ENCODE measurements at places on chromosomes 6 and 20.

DNA sequence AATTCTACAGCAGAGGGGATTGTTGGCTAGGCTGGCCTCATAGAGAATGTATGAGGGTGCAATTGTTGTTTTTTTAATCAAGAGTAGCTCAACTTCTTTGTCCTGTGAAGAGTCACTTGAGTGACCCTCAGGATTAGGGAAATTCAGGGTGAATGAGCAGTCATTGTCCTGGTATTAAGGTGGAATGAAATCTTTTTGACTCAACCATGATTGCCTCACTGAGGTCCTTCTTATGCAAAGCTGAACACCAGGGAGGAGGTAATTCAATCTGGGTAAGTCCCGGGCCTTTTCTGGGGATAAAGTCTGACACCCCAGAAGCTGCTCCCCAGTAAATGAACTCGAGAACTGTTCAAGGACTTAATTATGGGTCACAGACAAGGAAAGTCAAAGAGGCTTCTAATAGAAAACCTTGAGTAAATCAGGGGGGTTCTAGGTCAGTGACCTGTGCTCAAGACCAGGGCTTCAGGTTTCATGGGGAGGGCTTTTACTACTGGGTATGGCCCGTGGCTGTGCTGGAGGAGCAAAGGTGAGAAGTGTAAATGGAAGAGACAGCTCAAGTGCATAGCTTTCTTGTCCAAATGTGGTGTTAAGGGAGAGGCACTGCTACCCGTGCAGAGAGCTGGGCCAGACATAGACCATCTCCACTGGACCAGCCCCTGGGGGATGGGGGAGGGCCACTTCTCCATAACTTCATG, 25.3 kb upstream of the ZBTB24 start:
- DNase-seq, result no peak

GRCh38 chr6:52554684-52555280, 22.1 kb downstream of the TRAM2 start:
- DNase-seq, result no peak

GRCh38 chr6:113860181-113860955, 3.2 kb downstream of the MARCKS start:
- DNase-seq, result no peak

- DNase-seq, result no peak
These were observed 186.7 kb downstream of the NKAIN2 start for GRCh38 chr6:123990376-123990775.

- DNase-seq, result no peak
These were observed 58.6 kb downstream of the SYNJ2 start for GRCh38 chr6:158040051-158040803.

DNA sequence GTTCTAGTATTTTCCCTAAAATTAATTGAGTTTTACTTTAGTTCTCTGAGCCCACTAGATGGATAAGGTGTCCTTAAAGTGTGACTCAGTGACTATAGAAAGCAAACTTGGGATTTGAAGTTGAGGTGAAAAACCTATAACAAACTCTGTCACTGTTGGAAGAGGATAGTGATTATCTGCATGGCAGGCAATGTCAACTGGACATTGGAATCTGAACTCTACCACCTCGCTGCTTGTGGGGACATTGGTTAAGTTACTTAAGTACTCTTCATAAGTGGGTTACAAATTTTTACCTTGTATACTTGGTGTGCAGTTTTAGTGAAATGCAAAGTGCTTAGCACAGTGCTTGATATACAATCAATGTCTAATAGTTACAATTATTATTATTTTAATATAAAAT, 87.9 kb upstream of the B3GAT2 start:
- DNase-seq, result no peak

GRCh38 chr6:117783279-117783678, 108.0 kb downstream of the NUS1 start:
- DNase-seq, result no peak

DNA sequence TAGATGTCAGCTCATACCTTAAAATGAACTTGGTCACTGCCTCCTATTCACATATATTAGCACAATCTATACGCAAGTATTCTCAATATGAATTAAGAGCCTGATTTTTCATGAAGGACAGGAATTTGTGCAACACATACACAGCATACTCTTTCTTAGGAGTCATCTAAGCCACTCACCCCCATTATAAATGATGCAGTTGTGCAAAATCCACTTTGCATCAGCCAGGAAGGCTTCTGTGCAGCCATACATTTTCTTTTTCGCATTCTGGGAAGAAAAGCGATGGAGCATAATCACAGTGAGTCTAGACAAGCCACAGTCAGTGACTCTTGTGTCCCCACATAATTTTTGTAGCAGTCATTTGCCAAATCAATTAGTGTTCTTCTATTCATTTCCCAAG, 66.5 kb downstream of the ZMYND8 start:
- DNase-seq, result no peak

GRCh38 chr6:69846770-69847491, 19.4 kb upstream of the COL19A1 start:
- no peak for DNase-seq

GRCh38 chr20:48769069-48769983, 58.5 kb downstream of the PREX1 start:
- peak; percentile 10 for DNase-seq

DNA sequence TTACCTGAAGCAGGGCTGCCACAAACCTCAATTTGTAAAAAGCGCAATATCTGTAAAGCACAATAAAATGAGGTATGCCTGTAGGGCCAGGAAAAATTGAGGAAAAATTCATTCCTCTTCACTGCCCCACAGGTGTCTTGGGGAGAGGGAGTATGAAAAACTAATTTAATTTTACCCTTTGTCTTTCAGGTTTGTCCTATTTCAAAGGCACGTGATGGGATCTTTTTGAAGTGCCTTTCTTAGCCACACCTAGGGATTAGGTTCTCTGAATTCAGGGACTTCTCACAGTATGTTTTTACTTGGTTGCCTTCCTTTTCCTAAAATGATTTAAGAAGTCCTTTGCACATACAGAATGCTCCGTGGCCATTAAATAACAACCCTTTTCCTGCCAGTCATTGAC, 71.9 kb downstream of the NCOA3 start:
- DNase-seq, result no peak

DNA sequence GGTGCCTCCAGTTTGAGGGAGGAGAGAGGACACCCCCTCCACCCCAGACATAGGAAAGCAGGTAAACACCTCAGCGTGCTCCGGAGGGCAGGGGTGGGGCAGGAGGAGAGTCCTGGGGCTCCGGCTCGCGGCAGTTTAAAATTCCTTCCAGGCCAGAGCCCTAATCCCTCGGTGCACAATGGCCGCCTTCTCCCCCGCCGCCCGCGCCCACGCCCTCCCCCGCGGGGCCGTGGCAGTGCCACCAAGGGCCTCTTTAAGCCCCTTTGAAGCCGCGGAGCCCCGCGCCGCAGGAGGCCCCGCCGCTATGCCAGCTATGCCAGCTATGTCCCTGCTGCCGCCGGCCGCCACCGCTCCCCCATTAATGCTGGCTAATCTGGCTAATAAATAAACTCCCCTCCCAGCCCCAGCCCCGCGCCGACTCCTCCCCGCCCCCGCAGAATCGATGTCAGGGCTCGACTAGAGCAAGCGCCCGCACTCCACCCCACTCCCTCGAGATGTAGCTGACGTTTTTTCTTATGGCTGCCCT, 125.1 kb downstream of the MRPL14 start:
- no peak for DNase-seq

DNA sequence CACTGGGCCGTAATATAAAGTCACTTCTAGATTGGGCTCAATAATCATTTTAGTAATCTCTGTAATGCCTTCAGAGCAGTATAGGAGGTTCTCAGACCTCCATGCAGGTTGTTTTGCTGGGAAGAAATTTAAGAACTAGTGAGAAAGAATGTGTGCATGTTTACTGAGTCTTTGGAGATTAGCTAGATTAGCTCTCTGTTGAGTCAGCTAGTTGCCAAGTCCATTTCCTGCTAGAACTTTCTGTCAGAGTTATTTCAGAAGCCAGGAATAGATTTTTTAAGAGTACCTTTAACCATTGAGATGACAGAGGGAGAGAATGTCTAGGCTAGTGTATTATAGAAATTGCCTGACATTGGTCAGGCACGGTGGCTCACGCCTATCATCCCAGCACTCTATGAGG, 33.3 kb downstream of the ORC3 start:
- DNase-seq, result no peak

DNA sequence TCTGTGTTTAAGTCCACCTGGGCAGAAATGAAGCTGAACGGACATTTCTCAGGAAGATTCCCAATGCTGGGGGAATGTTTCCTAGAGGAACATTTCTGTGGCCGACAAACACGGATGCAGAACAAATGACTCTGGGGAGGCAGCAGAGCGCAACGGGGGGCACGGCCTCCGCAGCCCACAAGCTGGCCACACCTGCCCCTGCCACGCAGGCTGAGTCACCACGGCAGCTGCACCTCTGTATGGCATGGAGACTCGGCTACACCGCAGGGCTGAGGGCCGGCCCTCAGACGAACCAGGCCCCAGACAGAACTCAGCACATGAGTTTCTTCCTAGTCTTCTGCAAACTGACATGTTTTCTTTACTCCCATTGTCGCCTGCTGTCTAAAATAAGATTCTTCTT, 10.0 kb upstream of the PRR18 start:
- no peak for DNase-seq

- DNase-seq, result no peak
These were observed 589.3 kb downstream of the TFAP2A start for GRCh38 chr6:9825526-9825925.

DNA sequence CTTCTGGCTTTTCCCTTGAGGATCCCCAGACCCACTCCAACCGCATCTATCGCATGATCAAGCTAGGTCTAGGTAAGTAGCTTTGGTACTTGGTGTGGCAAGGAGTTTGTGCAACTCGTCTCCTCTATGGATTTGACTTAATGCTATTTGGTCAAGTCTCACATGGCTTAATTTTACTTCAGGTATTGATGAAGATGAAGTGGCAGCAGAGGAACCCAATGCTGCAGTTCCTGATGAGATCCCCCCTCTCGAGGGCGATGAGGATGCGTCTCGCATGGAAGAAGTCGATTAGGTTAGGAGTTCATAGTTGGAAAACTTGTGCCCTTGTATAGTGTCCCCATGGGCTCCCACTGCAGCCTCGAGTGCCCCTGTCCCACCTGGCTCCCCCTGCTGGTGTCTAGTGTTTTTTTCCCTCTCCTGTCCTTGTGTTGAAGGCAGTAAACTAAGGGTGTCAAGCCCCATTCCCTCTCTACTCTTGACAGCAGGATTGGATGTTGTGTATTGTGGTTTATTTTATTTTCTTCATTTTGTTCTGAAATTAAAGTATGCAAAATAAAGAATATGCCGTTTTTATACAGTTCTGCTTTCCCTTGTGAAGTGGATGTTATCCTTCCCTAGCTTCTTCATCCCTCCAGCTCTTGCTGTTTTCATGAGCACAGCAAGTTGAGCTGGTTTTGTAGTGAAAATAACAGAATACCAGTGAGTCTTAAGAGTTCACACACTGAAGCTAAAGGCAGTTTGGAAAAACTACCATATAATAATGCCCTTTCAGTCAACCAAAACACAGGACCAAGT, 3.8 kb downstream of the SLC35B2 start:
- peak; percentile 13 for DNase-seq

GRCh38 chr20:18705910-18706309, 107.7 kb upstream of the SCP2D1 start:
- DNase-seq, result peak; percentile 50

DNA sequence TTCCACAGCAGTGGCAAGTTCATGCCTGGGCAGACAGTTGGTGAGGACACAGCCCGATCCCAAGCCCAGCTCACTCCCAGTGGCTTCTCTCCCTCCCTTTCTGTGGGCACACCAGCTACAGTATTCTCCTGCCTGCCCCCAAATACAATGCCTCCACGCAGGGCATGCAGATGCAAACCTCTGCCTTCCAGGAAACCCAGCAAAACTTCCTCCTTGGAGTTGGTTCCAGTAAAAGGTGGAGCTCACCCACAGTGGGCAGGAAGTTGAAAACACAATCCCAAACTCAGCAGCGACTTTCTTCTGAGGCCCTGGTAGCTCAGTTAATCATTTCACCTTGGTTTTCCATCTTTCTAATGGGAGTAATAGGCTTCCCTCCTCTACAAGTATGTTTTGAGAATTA, 93.7 kb downstream of the LY86 start:
- DNase-seq, result no peak

GRCh38 chr6:122610690-122611455, 668 bp downstream of the PKIB start:
- peak; percentile 73 for DNase-seq
